ENCODE measurements at places on chromosomes 16 and 17.

- no peak for DNase-seq
Observed at GRCh38 chr17:39183045-39183444, 14.4 kb downstream of the CACNB1 start.

GRCh38 chr16:15988268-15989013, 39.0 kb downstream of the ABCC1 start:
- DNase-seq: peak; percentile 92

DNA sequence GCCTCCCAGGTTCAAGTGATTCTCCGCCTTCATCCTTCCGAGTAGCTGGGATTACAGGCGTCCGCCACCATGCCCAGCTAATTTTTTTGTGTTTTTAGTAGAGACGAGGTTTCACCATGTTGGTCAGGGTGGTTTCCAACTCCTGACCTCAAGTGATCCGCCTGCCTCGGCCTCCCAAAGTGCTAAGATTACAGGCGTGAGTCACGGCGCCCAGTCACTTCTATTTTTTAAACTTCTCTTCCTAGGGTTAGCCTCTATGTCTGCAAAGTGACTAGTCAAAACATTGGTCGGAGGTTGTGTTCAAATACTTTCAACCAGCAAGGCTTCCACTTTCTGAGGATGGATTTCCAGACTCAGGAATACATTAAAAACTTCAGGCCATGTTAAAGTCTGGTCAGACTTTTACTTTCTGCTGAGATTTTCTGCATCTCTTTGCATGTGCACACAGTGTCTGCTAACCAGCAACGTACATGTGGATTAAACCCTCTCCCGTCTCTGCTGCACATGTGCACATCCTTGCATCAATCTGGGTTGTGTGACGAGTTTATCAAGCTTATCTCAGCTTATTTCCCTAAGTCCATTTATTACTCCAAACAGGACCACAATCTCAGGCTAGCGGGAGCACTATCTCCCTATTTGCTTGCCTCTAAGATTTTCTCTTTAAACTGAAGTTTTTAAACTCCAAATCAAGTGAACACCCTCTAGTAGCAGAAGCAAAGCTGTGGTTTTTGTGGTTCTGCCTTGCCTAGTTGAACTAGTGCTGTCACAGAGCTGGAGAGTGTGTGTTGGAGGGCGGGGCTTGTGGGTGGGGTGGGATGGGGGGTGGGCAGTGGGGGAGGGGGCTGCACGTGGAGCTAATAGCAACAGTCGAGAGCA, 525.2 kb upstream of the GOT2 start:
- DNase-seq: peak; percentile 4

- DNase-seq: no peak
Observed at GRCh38 chr17:80453126-80453997, 23.0 kb downstream of the NPTX1 start.

DNA sequence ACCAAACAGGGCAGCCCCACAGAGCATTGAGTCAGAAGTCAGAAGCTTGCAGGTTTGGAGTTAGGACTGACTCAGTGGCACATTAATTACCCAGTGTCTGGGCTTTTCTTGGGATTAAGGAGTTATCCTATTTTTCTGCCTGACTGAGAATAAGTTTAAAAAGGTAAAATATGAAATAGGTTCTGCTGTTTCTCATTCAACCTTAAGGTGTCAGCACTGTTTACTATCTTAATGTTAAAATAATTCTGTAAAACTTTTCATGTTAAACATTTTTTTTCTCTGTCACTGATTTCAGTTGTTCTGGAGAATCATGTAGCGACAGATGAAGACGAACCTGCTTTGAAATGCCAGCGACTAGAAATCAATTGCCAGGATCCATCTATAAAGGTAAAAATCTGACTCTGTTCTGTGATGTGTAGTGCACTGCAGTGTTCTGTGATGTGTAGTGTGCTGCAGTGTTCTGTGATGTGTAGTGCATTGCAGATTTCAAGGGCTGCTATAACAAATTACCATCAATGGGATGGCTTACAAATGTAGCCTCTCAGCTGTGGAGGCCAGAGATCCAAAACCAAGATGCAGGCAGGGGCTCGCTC, 128.0 kb downstream of the LAT start:
- DNase-seq: no peak

GRCh38 chr17:37713028-37713431, 31.8 kb downstream of the HNF1B start:
- no peak for DNase-seq

- peak; percentile 11 for DNase-seq
Observed at GRCh38 chr17:16877099-16877498, 94.8 kb downstream of the TNFRSF13B start.

DNA sequence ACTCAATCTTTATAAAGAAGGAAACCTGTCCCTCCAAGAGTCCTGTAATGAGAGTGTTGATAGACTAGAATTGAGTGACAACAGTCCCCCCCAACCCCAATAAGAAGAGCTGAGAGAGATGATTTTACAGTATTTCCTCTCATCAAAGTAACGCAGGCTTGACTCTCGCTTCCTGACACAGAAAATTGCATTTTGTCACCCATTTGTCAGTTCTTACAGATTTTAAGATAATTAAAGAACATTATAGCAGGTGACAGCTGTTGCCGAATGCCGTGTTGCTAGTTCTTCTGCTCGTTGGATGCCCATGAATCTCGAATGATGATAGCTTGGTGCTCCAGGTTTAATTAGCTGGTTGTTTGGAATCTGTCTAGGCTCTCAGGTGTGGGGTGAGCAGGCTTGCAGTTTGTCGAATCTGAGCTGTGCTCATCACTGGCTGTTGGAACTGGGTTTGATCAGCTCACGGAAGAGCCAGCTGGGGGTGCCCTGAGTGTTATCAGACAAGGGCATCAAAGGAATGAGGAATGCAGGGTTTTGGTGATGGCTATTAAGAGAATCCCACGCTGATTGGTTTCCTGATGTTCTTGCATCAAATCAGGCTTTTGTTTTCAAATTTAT, 84.8 kb upstream of the CPHXL start:
- no peak for DNase-seq

GRCh38 chr16:4917117-4917516, 19.8 kb downstream of the PPL start:
- DNase-seq: no peak

DNA sequence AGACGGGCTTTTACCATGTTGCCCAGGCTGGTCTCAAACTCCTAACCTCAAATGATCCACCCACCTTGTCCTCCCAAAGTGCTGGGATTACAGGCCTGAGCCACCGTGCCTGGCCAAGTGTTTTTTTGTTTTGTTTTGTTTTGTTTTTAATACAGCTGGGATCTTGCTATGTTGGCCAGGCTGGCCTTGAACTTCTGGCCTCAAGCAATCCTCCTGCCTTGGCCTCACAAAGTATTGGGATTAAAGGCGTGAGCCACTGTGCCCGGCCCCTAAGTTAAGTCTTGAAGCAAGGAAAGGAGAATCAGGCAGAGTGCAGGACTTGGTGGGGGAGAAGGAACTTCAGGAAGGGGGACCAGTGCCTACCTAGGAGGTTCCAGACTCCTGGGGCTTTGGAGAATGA, 51.7 kb upstream of the NOL11 start:
- DNase-seq: no peak

- DNase-seq: no peak
Observed at GRCh38 chr16:54053891-54054820, 232.4 kb downstream of the IRX3 start.

DNA sequence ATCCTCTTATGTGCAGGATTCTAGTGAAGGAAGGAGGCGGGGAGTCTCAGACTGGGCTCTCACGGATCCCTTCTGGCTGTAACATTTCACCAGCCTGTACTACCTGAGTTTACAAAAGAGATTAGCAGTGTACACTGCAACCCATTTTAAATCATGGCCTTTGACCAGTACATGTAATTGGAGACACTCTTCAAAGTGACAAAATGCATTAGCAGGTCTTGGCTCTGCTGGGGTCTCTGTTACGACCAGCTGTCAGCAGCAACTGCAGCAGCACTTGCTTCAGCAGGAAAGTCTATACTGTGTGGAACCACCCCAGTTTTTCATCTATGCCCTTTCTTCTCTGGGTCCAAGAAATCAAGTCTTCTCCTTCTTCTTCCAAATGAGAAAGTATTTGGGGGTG, 322.8 kb upstream of the ASIC2 start:
- no peak for DNase-seq

- no peak for DNase-seq
Observed at GRCh38 chr16:9124908-9125584, 33.6 kb downstream of the HAPSTR1 start.

DNA sequence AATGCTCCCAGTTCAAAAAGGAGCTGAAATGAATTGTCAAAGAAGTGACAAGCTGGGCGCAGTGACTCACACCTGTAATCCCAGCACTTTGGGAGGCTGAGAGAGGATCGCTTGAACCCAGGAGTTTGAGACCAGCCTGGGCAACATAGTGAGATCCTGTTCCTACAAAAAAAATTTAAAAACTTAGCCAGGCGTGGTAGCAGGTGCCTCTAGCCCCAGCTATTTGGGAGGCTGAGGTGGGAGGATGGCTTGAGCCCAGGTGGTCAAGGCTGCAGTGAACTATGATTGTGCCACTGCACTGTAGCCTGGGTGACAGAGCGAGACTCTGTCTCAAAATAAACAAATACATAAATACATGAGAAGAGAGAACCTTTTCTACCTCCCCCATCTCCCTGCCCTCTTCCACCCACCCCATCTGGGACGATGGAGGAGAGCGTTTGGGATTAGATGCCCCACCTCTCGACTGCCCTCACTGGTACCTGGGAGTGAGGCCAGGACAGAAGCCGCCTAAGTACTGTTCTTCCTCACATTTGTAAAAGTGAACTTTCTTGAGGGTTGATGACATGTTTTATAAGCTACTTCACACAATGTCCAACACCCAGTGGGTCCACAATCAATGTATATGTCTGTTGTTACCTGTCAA, 2.4 kb downstream of the IL4R start:
- DNase-seq: no peak

- no peak for DNase-seq
Observed at GRCh38 chr17:49821916-49822315, 26.0 kb downstream of the TAC4 start.

DNA sequence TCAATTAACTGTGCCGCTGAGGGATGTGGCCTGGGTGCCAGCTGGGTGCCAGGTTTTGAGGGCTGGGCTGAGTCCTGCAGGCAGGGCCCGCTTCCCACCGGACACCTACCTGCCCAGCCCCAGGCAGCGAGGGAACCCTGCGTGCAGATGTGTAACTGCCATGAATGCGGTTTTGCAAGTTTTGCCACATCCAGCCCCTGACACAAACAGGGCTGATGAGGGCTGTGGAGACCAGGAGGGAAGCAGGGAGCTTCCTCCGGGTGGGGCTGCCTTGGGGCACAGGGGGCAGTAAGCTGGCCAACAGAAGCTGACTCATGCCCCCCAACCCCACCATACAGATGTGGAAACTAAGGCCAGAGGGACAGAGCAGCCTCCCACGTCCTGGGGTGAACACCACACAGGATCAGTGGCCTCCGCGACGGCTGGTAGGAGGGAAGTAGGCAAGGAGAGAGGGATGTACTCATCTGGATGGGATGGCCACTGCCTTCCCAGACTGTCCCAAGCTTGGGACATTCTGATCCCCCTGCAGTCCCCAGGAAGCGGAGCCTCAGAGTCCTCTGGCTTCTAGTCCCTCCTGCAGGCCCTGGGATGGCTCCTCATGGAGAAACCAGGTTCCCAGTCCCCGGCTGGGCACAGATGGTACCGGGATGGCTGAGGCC, 1.6 kb downstream of the UBALD1 start:
- DNase-seq: no peak

- peak; percentile 58 for DNase-seq
Observed at GRCh38 chr16:29791845-29792807, 1.6 kb downstream of the KIF22 start.

DNA sequence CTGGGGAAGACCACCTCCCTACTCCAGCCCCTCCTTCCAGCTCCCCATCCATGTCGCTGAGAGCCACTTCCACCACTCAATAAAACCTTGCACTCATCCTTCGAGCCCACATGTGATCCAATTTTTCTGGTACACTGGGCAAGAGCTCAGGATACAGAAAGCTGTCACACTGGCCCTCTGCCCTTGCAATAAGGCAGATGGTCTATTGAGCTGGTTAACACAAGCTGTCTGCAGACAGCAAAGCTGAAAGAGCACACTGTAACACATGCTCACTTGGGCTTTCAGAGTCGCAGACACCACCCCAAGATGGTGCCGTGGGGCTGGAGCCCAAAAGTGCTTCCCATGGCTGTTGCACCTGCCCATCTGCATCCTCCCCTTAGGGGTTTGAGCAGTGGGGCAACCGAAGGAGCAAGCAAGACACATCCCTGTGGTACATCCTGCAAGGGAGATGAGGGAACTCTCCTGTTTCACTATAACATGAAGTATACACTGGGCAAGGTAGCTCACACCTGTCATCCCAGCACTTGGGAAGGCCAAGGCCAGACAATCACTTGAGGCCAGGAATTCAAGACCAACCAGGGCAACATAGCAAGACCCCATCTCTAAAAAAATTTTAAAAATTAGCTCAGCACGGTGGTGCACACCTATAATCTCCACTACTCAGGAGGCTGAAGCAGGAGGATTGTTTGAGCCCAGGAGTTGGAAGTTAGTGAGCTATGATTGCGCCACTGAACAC, 52.8 kb upstream of the C17orf78 start:
- DNase-seq: no peak

DNA sequence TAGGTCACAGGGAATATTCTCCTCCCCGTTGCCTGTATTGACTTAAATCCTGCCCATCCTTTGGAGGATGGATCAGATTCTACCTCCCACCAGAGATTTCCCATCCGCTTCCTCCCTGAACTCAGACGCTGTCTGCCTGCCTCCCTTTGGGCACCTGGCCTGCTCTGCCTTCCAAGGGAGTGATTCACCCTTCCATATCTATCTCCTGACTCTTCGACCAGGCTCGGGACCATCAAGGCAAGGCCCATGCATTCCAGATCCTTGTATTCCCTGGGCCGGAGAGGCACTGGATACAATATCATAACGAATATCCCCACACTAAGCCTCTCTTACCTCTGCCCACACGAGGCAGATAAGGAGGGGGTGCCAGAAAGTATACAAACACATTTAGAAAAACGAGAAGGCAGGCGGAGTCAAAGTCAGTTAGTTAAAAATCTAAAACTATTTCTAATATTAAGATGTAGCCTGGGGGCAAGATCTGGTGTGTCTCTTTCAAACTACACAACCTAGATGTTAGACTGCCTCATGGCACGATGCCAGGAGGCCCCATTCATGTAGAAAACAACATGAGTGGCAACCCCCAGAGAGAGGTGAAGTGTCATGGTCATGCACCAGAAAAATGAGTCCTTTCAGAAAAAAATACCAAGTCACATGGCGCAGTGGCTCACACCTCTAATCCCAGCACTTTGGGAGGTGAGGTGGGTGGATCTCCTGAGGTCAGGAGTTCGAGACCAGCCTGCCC, 9.2 kb downstream of the PMP22 start:
- DNase-seq: peak; percentile 24

All from hematopoietic multipotent progenitor cell treated with erythropoietin and hydrocortisone succinate and interleukin-3 and kit ligand, for 8 days (in vitro differentiated cells).